ENCODE measurements at places on chromosomes 5 and 9.

DNA sequence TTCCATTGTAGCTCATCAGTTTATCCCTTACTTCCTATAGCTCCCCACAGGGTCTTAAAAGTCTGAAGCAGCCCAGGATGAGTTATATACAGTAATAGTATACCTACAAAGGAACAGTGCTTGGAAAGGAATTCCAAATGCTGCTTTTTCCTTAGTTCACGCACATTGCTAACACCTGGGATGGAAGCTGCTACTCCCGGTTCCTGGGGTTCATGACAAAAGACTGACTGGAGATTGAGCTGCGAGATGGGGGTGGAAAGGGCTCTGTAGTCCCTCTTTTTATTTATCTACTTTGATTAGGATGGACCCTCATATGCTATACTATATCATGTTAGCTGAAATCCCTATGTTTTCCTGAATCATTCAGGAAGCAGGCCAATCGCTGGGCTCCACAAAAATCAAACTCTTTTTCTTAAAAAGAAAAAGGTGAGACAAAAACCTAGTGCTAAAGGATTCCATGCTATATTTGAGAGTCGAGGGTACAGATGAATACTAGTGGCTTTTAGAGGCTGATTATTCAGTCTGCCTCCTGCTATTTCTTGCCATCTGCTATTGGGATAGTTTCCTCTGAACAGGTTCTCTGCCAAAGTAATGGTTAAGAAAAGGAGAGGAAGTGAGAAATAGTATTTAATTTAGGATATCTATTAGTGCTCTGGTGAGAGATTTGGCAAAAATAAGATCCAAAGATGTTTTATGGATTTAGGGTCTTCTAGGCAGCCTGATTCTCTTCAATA is 81.2 kb downstream of the MRPS27 start:
- DNase-seq = no peak

DNA sequence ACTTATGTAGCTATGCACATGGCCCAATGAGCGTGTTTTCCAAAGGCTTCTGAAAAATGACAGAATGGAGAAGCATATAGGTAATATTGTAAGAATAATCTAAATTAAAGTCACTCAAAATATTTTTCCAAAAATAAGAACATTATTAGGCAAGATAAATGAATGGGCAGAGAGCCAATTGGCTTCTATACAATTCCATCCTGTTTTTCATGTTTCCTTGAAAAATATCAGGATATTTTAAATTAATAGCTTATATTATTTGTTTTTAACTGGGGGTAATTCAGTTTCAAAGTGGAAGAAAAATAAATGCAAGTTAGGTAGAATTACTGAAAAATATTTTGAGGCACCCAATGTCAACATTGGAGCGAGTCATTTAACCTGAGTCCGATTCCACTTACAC is 183.5 kb downstream of the PLK2 start:
- no peak for DNase-seq

- no peak for DNase-seq
These were observed 1.6 kb upstream of the MEF2C start for GRCh38 chr5:88884608-88884877.

GRCh38 chr5:153256-153655 is 38.0 kb upstream of the LRRC14B start:
- no peak for DNase-seq

- DNase-seq = no peak
These were observed 138.5 kb downstream of the TTLL11 start for GRCh38 chr9:121954477-121955140.

GRCh38 chr5:156824800-156825199 is 25.3 kb upstream of the PPP1R2B start:
- no peak for DNase-seq

DNA sequence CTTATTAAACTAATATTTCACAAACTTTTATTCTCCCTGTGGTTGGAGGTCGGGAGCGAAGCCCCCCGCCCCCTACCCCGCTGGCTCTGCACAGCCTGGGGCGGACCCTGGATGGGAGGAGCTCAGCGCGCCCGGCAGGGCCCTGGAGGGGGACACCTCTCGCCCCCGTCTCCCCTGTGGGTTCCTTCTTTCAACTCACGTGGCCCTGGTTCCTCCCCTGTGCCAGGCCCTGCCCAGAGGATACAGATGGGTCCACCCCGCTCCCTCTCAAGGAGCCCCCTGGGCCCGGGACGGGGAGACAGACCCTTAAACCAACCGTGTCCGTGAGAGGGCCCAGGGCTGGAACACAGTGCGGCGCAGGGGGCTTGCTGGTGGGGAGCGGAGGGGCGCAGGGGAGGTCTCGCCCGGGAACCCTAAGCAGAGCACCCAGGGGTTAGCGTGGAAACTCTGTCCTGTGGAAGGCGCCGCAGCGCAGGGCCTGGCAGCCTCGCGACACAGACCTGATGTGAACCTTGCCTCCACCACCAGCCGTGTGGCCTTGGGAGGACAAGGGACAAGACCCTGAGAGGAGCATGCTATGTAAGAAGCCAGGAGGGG is 103.7 kb upstream of the MVB12B start:
- no peak for DNase-seq

DNA sequence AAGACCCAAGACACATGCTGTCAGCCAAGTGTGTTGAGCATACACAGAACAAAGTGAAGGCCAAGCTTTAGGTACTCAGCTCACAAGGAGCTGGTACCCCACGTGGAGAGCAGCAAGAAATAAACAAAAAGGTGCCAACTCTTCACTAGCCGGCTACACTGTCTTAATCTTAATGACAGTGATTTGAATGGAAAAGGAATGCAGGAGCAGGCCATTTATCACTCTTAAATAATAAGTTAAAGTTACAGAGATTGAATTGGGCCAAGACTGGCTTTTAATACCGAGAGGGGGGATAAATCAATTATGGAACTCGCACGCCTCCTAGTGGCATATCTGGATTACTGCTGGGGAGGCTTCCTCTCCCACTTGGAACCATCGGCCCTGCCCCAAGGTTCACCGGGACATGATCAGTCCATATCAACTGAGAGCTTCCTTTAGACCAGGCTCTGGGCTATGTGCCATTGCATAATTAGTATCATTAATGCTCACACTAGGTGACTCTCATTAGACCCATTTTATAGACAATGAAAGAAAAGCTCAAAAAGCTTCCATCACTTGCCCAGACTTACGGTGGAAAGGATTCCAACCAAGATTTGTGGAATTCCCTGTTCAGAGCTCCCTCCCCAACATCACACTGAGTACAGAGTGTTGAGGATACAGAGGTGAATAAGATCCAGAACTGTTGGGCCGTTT is 94.0 kb downstream of the ACTL7B start:
- DNase-seq = peak; percentile 23

- DNase-seq = no peak
These were observed 109.4 kb downstream of the TMEM174 start for GRCh38 chr5:73282383-73282782.

GRCh38 chr5:16914108-16914435 is 22.0 kb downstream of the MYO10 start:
- DNase-seq = no peak

DNA sequence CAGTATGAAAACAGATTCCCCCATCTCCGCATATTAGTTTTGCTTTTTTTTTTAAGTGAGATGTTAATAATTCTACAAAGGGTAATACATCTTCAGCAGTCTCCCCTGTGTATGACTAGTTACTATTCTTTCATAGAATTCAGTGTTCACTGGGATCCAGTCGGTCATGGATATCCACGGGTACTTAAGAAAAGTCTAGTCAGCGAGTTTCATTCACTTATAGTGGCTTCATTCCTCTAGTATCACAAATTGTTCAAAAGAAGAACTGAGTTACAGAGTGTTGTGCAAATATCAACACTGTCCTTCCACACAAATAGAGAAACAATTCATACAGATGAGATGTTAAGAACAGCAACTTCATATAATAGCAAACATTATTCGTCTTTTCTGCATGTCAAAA is 35.7 kb downstream of the BNC2 start:
- DNase-seq = no peak

- DNase-seq = peak; percentile 70
These were observed 10.0 kb upstream of the C5 start for GRCh38 chr9:121059998-121060636.

- DNase-seq = no peak
These were observed 253.8 kb downstream of the PBX3 start for GRCh38 chr9:126000731-126001580.

DNA sequence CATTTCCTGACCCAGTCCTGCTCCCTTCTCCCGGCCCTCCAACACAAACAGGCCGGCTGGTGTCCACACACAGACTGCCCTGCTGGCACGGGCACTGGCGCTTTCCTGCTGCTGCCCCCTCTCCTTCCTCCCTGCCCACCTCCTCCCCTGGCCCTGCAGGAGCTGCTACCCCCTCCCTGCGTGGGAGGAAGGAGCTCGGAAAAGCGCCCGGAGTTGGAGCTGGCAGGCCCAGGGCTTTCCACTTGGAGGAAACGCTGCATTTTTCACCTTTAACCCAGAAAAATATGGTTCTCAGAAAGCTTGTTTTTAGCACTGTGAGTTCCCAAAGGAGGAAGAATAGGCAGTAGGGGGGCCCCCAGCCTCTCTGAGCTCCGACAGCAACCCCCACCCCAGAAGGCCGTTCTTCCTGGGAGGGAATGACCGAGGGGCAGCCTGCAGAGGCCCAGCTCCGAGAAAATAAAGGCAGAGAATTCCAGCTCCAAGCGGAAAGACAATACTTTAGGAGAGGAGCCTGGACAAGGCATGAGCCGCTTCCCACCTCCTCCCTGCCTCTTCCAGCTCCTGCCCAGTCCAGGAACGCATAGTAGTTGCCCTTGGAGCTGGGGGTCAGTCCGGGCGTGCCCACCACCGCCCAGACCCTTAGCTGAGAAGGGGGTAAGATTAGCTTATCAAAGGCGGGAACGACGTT is 88.9 kb downstream of the LIFR start:
- DNase-seq = no peak

DNA sequence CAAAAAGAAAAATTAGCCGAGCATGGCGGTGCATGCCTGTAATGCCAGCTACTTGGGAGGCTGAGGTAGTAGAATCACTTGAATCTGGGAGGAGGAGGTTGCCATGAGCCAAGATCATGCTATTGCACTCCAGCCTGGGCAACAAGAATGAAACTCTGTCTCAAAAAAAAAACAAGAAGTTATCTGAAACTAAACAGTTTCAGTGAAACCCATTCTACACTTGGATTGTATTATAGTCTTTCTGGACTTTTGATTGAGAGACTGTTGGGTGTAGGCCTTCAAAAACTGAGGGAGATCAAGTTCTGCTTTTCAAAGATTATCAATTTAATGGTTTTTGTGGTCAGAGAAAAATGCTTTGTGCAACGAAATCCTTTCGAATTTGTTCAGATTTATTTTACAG is 34.6 kb upstream of the SPINK5 start:
- DNase-seq = no peak

GRCh38 chr9:85182383-85182782 is 512.9 kb downstream of the NTRK2 start:
- no peak for DNase-seq

DNA sequence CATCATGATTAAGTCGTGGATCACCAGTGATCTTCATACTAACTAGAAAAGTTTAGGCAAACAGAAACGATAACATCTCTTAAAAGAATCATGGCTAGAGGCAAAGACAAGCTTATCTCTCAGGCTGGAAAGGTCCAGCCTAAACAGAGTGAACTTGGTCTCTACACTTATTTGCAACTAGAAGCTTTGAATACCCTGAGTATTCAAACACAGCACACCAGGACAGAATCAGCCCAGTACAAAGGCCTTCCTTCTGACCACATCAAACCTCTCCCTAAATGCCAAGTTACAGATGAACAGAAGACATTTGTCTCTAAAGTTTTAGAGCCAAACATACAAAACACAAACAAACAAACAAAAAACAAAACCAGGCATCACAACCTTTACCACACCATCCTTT is 57.2 kb downstream of the ELAVL2 start:
- no peak for DNase-seq

GRCh38 chr5:14447958-14448911 is 133.4 kb upstream of the OTULINL start:
- no peak for DNase-seq

- peak; percentile 3 for DNase-seq
These were observed 1638.5 kb upstream of the C9orf72 start for GRCh38 chr9:29211580-29212396.

DNA sequence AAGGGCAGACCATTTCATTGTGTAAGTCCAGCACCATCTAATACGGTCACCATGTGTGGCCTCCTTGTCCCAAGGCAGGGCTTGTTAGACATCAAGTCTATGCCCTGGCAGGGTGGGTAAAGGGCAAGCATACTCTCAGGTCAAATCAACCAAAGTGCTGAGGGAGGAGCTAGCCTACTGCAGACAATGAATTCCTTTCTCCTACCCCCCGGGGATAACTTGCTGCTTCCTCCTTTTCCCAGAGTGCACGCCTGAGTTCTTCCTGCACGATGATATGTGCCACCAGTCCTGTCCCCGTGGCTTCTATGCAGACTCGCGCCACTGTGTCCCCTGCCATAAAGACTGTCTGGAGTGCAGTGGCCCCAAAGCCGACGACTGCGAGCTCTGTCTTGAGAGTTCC is 71.4 kb downstream of the RFK start:
- DNase-seq = no peak

DNA sequence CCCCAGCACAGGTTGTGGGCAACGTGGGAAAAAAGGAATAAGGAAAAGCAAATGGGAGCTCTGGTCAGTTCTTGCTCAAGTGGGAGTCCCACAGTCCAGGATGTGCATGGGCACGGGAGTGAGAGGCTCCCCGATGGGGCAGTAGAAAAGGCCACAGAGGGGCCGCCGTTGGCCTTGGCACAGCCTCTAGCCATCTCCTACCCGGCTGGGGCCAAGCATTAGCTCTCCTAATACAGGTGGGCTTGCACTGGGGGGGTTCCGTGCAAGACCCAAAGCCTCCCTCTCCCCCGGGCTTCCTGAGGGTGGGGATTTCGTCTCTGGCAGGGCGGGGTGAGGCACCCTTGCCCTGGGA is 212.2 kb upstream of the MVB12B start:
- no peak for DNase-seq

DNA sequence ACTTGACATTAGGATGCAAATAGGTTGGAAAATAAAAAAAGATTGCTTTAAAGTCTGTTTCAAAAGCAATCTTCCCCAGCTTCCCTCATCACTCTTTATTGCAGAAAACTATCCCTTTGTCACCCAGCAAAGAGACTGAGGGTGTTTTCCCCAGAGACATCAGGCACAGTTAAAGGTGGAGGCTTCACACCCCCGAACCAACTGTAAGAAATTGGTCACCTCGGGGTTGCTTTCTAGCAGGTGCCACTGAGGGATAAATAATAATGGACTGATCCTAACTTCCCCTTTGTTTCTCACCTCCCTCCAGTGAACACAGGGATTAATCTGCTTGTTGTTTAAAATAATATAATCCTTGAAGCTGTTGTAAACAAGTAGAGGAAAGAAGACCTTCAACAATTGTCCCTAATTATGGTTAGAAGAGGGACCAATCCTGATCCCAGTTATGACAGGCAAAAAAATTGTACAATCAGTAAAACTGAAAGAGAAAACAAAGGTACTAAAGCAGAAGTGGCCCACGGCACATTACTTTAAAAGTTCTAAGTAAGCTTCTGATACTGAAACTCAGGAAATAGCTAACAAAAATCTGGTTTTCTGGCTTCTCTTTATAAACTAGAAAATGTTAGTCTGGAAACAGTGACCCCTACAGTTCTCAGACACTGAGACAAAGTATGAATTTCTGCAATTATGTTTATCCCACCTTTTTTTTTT is 6.6 kb upstream of the PCSK1 start:
- DNase-seq = no peak

- no peak for DNase-seq
These were observed 23.3 kb downstream of the HMHB1 start for GRCh38 chr5:143835251-143835650.

Measured in CD4-positive, alpha-beta T cell treated with Interleukin-2 at 100 ng/mL for 4 hours (primary cell).